ENCODE measurements at places on chromosomes 2 and 18. TPM values are rescaled to one million over a fixed set of nuclear protein-coding genes. Genes with fewer than 3 reads are reported as not detected.

RPRM gene
- not detected for total RNA-seq

COBLL1 gene
- 4.2 TPM for total RNA-seq

CFAP65 gene
- 0.83 TPM for total RNA-seq

ADD2 gene
- 6.6 TPM for total RNA-seq

TDRD15 gene
- total RNA-seq, result not detected

PLEK gene
- not detected for total RNA-seq

QPCT gene
- total RNA-seq, result 2.2 TPM

C2orf15 gene
- 0.56 TPM for total RNA-seq

DPYSL5 gene
- total RNA-seq, result 110 TPM

DNA sequence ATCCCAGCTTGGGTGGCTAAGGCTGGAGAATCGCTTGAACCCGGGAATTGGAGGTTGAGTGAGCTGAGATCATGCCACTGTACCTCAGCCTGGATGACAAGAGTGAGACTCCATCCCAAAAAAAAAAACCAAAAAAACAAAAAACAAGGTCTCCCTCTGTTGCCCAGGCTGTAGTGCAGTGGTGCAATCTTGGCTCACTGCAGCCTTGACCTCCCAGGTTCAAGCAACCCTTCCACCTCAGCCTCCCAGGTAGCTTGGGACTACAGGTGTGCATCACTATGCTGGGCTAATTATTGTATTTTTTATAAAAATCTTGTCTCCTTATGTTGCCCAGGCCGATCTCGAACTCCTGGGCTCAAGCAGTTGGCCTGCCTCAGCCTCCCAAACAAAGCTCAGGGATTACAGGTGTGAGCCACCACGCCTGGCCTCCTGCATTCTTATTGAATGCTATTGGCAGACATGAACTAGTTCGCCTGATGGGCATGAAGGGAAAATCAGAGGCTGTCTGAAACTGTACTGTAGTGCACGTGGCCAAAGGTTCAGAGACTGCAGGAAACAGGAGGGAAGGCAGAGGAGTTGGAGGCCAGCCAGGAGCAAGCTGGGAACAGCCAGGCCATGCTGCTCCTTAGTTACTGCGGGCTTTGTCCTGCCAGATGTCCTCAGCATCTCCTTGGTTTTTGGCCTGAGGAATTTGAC, 16.0 kb upstream of the ASXL2 start:
- no peak overlapping the region for H3K27ac ChIP-seq
- H3K4me1 ChIP-seq, result no peaks in the 10 kb centered on the region
- H3K27me3 ChIP-seq, result no peaks in the 10 kb centered on the region
- peak; percentile 30 for DNase-seq

- no peak for DNase-seq
- H3K27me3 ChIP-seq, result no peaks in the 10 kb centered on the region
- no peak overlapping the region for H3K4me3 ChIP-seq
- no peaks in the 10 kb centered on the region for H3K4me1 ChIP-seq
- H3K27ac ChIP-seq, result no peak overlapping the region
Measured at GRCh38 chr2:239055756-239056493, 208.0 kb downstream of the TWIST2 start.

- peaks cover 28% of the 10 kb centered on the region for H3K4me1 ChIP-seq
- peak; percentile 75 for DNase-seq
Measured at GRCh38 chr2:42117923-42118753, 51.0 kb upstream of the EML4 start.

GRCh38 chr2:173493874-173494273, 139.2 kb downstream of the CDCA7 start:
- H3K4me1 ChIP-seq, result no peaks in the 10 kb centered on the region
- no peak for DNase-seq
- no peak overlapping the region for H3K27ac ChIP-seq
- no peak overlapping the region for H3K4me3 ChIP-seq

DNA sequence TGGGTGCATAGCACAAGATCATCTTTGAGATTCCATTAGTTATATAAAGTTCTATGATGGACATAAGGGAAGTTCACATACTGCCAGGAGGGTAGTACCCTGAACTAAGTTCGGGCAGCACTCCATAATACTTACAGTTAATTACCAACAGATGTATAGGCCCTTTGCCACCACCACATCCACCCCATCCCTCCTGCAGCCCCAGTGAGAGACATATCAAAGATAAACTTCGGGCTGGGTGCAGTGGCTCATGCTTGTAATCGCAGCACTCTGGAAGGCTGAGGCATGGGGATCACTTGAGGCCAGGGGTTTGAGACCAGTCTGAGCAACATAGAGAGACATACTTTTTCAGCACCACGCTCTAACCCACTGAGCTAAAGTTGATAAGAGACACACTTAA, 46.4 kb upstream of the NPAS2 start:
- no peaks in the 10 kb centered on the region for H3K27me3 ChIP-seq
- DNase-seq, result no peak
- no peaks in the 10 kb centered on the region for H3K36me3 ChIP-seq
- no peaks in the 10 kb centered on the region for H3K4me1 ChIP-seq
- no peak overlapping the region for H3K27ac ChIP-seq

- H3K27me3 ChIP-seq, result peaks cover 15% of the 10 kb centered on the region
- no peaks in the 10 kb centered on the region for H3K4me1 ChIP-seq
- no peak for DNase-seq
Measured at GRCh38 chr2:45627911-45628310, 16.8 kb upstream of the SRBD1 start.

DNA sequence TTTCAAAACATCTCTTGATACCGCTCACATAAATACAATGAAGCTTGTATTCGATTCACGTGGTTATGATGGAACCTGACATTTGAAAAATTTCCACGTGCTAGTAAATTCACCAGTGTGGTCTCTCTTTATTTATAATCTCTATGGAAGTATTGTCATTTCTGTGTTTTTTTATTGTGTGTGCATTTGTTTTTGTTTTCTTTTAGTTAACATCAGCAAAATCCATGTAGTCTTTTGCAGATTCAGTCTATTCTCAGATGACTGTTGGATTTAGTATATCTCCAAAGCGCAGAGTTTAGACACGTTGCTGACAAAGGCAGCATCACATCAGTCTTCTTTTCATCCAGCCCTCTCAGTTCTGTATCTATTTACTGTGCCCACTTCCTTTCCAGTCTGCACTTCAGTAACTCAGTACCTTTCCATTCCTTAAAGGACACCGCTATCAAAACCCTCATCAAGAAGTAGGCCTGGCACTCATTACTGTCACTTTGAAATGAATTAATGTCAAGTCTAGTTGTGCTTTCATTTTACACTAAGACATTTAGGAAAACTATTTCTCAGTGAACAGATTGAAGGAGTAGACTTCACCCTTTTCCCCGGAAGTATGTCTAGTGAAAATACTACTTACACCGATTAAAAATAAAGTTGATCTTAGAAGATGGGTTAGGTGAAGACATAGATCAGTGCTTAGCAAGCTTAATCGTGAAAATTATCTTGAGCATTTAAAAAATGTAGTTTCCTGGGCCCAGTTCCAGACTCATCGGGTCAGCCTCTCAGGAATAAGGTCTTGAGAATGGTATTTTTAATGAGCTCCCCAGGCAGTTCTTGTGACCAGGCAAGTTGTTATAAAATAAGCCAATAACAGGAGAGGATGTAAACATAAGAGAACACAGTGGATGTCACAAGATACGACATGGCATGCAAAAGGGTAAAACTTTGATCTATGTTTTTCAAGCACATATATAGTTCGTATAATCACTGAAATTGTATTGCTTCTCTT, 506.8 kb upstream of the ZEB2 start:
- no peak overlapping the region for H3K27ac ChIP-seq
- H3K27me3 ChIP-seq, result no peaks in the 10 kb centered on the region
- H3K36me3 ChIP-seq, result no peaks in the 10 kb centered on the region
- DNase-seq, result no peak

DNA sequence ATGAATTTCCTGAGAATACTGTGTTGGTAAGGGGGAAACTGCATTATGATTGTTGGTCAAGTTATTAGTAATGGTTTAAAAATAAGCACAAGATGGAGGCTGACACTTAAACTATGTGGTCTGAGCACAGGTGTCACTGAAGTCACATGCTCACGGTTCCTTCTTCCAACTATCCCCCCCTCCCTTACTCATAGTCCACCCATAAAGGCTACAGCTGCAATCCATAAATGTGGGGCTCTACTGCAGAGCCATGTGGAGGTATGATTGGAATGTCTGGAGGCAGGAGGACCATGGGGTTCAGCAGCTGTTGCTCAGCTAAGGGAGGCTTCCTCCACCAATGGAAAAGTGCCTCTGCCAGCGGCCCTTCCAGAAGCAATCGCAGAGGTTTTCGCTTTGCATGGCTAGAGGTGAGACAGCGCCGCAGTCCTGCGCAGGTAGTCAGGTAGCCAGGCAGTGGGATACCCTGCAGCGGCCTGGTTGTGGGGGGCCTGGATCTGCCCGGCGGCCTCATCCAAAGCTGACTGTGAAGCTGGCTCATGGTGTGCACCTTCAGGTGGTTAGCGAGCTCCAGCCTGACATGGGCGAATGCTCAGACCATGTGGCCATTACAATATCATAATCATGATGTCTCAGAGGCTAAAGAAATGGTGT, 249.6 kb downstream of the DCDC2C start:
- no peaks in the 10 kb centered on the region for H3K27me3 ChIP-seq
- no peak for DNase-seq
- no peak overlapping the region for H3K4me3 ChIP-seq

GRCh38 chr2:200993097-200993496, 29.6 kb upstream of the ORC2 start:
- no peaks in the 10 kb centered on the region for H3K27me3 ChIP-seq
- H3K4me3 ChIP-seq, result no peak overlapping the region
- H3K36me3 ChIP-seq, result no peaks in the 10 kb centered on the region
- DNase-seq, result no peak
- H3K27ac ChIP-seq, result no peak overlapping the region

DNA sequence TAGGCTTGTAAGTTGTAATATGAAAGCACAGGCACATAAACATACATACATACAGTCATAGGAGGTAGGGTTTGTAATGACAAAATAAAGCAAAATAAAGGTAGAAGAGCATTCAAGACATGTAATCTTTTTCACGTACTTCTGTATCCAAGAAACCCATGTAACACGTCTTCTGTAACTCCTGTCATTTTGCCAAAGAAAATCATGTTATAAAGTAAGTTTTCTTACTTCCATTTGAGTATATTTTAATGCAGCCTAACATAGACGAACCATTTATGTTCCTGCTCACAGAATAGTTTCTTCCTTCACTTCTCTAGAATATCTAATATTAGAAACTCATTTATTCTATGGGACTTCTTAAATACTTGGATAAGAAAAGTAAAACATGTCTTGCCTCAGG, 1884.0 kb upstream of the CELF4 start:
- H3K4me1 ChIP-seq, result no peaks in the 10 kb centered on the region
- H3K27ac ChIP-seq, result no peak overlapping the region
- no peak overlapping the region for H3K4me3 ChIP-seq
- H3K27me3 ChIP-seq, result no peaks in the 10 kb centered on the region

GRCh38 chr2:163345795-163346573, 389.8 kb downstream of the FIGN start:
- H3K4me1 ChIP-seq, result peaks cover 3% of the 10 kb centered on the region
- DNase-seq, result peak; percentile 78
- H3K4me3 ChIP-seq, result no peak overlapping the region
- no peaks in the 10 kb centered on the region for H3K27me3 ChIP-seq
- H3K36me3 ChIP-seq, result no peaks in the 10 kb centered on the region

- no peak overlapping the region for H3K4me3 ChIP-seq
- no peaks in the 10 kb centered on the region for H3K27me3 ChIP-seq
- peak; percentile 3 for DNase-seq
- H3K36me3 ChIP-seq, result no peaks in the 10 kb centered on the region
- no peak overlapping the region for H3K27ac ChIP-seq
Measured at GRCh38 chr2:162029287-162029901, 44.6 kb downstream of the DPP4 start.

Data from A673 (cell line).